Activated T-cell treated with anti-CD3 and anti-CD28 coated beads, Interleukin-2, amount 50 U/mL, for 24 hours (primary cell): ENCODE measurements at places on chromosomes 6 and 20.

DNA sequence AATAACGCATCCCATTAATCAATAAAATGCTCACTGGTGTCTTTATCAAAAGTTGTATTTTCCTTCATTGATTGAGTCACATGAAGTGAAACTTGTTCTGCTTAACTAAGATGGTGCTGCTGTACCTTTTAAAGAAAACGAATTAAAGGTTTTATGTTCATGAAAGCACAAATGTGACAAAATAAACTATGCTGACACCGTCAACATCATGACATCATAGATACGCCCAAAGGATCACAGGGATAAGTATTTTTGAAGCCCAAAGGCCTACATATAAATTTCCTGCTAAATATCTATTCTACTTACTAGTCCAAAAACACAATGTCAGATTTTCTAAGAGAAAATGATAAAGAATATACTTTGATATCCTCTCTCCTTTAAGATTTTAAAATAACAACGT is 94.4 kb downstream of the FAM217A start:
- DNase-seq, result no peak

- DNase-seq, result no peak
Observed at GRCh38 chr20:57922083-57922482, 212.3 kb upstream of the PMEPA1 start.

DNA sequence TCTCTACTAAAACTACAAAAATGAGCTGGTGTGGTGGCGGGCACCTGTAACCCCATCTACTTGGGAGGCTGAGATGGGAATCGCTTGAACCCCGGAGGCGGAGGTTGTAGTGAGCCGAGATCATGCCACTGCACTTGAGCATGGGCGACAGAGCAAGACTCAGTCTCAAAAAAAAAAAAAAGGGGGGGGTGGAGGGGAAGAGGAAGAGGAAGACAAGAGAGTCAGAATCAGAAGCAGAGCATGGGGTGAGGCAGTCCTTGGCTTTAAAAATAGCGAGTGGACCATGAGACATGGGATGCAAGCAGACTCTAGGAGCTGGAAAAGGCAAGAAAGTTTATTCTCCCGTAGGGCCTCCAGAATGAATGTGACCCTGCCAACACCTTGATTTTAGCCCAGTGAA is 3.9 kb upstream of the SLC9A8 start:
- no peak for DNase-seq

DNA sequence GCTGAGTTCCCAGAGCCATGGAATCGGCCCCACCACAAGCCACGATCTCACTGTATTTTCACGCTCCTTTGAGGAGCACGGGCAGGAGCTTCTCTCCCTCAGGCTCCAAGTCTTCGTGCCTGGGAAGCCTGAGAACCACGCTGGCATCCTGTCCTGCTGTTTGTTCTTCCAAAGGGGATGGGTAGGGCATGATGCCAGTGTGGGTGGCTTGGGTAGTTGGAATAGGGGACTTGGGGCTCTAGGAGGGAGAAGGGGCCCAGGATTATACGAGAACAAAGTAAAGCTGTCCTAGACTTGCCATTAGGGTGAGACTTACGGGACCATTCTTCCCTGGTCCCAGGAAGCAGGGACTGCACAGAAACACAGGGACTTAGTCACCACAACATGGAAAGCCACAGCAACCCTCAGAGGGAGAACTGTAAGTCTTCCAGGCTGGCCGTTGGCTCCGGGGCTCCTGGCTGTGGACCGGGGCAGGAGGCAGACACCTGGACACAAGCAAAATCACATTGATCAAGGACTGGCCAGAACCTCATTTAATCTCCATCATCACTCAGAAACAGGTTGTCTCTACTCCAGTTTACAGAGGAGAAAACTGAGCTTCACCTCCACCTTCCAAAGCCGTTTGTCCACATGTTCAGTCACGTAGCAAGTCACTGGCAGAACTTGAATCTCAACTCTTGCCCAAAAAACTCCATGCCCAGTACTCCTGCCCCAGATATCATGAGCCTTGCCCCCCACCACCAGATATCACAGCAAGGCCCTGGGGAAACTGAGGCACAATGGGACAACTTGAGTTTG is 1.3 kb downstream of the CCN5 start:
- DNase-seq, result no peak

DNA sequence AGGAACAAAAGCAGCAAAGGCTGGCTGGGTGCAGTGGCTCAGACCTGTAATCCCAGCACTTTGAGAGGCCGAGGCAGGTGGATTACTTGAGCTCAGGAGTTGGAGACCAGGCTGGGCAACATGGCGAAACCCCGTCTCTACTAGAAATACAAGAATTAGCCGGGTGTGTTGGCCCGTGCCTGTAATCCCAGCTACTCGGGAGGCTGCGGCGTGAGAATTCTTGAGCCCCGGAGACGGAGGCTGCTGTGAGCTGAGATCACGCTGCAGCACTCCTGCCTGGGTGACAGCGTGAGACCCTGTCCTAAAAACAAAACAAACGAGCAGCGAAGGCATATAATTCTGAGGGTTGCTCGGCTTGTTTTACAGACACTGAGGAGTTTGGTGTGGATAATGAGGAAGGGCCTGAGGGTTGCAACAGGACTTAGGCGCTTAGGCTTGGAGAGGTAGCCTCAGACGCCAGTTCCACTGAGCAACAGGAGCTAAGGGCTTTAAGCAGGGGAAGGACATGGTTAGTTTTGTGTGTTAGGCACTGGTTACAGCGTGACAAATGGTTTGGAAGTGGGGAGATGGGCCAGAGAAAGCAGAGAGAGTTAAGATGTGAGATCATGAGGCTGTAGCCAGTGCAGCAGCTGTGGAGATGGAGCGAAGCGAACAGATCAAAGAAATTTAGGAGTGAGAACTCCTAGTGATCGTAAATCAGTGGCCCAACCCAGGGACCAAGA is 1.2 kb downstream of the MYH7B start:
- DNase-seq, result no peak

DNA sequence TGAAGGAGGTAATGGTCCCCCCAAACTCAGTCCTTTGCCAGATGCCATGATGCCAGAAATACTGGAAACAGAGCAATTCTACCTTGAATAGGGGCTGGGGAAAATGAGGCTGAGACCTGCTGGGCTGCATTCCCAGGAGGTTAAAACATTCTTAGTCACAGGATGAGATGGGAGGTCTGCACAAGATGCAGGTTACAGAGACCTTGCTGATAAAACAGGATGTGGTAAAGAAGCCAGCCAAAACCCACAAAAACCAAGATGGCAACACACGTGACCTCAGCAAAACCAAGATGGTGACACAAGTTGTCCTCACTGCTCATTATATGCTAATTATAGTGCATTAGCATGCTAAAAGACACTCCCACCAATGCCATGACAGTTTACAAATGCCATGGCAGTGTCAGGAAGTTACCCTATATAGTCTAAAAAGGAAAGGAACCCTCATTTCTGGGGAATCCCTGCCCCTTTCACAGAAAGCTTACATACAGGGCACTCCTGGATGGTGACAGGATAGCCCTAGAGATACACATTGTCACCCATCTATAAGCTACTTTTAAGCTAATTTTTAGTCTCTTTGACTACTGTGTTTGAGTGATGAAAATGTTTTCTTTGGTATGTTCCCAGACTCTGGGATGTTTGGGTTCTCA is 979.7 kb downstream of the TBC1D32 start:
- no peak for DNase-seq

DNA sequence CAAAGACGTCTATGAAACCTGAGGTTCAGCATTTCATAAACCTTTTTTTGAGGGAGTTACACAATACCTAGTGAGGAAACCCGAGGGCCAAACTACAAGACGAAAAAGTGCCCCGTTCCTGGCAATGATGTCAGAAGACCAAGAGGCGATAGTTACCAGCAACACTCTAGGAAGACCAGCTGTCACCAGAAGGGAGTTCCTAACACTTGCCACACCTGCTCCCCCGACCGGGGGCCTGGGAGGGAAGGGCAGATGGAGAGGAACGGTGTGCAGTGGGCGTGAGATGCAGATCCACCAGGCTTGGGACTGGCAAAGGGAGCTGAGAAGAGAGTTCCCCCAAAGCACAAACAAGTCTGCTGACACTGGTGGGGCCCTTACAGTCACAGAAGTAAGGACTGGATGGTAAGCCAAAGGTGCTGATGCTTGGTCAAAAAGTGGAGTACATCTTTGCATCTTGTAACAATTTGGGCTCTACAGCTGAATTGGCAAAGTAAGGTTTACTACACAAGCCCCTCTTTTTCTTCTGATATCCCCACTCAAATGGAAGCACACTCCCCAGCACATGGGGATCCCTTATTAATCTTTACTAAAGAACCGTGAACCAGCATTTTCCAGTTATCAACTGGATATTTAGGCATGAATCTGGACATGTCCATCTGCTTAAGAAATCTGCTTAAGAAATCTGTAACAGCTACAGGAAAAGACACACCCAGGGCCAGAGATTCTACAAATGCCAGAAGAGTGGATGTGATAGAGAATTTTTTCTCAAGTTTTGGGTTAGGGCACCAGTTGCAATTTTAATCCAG is 38.5 kb downstream of the PANK2 start:
- DNase-seq, result no peak

DNA sequence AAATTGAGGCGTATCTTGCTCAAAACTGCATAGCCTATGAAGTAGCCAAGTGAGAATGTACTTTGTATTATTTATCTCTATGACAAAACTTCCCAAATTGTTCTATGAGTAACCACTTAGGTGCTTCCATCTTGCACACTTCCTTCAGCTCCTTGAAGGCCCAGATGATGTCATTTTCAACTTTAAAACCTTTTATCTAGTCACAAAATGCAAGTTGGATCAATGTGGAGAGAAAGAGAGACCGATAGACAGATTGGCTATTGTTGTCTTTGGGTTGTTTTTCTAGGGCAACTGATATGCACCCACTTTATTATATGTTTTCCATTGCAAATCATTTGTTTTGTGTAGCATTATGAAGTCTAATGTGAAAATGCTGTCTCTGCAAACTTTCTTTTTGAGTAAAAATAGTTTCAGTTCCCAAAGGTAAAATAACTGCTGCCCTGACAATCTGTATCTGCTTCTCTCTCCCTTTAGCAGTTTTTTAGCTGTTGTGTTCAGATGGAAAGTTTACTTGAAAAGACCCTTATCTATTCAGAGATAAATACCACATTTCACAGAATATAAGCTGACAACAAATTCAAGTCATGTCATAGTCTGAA is 73.7 kb upstream of the CITED2 start:
- DNase-seq, result no peak

DNA sequence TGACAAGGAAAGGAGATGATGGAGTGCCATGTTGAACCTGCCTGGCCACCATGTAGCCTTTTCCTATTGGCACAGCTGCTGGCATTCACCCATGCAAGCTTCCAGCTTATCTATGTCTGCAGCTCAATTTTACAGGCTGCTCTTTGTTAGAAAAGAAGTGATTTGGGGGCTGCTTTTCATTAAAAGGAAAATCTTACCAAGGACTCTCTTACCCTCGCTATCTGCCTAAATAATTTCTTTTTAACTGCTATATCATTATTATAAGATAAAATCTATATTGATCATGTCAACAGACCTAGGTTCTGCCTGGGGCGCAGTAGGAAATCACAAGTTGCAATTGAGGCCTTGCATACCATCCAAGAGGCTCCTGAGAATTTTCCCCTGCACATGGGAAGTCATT is 167.2 kb downstream of the SYNDIG1 start:
- DNase-seq, result no peak

GRCh38 chr6:39695447-39695846 is 29.8 kb downstream of the KIF6 start:
- DNase-seq, result no peak
